ENCODE measurements at places on chromosomes 1 and 21. TPM values are rescaled to one million over a fixed set of nuclear protein-coding genes. Genes with fewer than 3 reads are reported as not detected.

MFSD2A gene
- 27.1 TPM for polyA plus RNA-seq

CNIH4 gene
- polyA plus RNA-seq: 50.0 TPM

PLA2G2C gene
- 0.06 TPM for polyA plus RNA-seq

RXRG gene
- 1.5 TPM for polyA plus RNA-seq

WNT2B gene
- 7.5 TPM for polyA plus RNA-seq

AMPD1 gene
- 0.13 TPM for polyA plus RNA-seq

ATP1A4 gene
- 0.27 TPM for polyA plus RNA-seq

BROX gene
- 37.0 TPM for polyA plus RNA-seq

KCNJ9 gene
- 0.36 TPM for polyA plus RNA-seq

FCRLA gene
- polyA plus RNA-seq: 0.12 TPM

KCNJ15 gene
- polyA plus RNA-seq: 0.25 TPM

ZNHIT6 gene
- 23.2 TPM for polyA plus RNA-seq

DENND2C gene
- polyA plus RNA-seq: 0.99 TPM

HSPG2 gene
- polyA plus RNA-seq: 70.4 TPM

PTGER3 gene
- 8.1 TPM for polyA plus RNA-seq

ZBTB21 gene
- 11.0 TPM for polyA plus RNA-seq

PCSK9 gene
- 3.0 TPM for polyA plus RNA-seq

KIAA1614 gene
- polyA plus RNA-seq: 2.1 TPM
